T-helper 22 cell (primary cell): ENCODE measurements at places on chromosomes 2 and 18.

- DNase-seq, result no peak
Measured at GRCh38 chr2:134425724-134426496, 172.0 kb downstream of the MGAT5 start.

DNA sequence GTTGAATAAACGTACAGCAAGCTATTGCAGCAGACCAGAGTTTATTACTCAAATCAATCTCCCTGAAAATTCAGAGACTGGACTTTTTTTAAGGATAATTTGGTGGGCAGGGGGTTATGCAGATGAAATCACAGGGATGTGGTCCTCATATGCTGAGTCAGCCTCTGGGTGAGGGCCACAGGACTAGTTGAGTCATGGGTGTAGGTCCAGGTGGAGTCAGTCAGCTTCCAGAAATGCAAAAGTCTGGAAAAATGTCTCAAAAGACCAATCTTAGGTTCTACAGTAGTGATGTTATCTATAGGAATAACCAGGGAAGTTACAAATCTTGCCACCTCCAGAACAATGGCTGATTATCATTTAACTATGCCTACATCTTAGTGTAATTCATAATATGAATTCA, 51.1 kb downstream of the ARHGEF33 start:
- no peak for DNase-seq

GRCh38 chr2:197838036-197838435, 33.6 kb downstream of the PLCL1 start:
- DNase-seq, result no peak

- no peak for DNase-seq
Measured at GRCh38 chr2:207046724-207047123, 107.4 kb downstream of the CPO start.

GRCh38 chr18:55920063-55920462, 332.1 kb upstream of the TCF4 start:
- DNase-seq, result no peak

GRCh38 chr2:236169151-236169721, 1.1 kb upstream of the GBX2 start:
- no peak for DNase-seq
